ENCODE measurements at places on chromosomes 6 and 20. TPM values are rescaled to one million over a fixed set of nuclear protein-coding genes. Genes with fewer than 3 reads are reported as not detected.

- no peak for DNase-seq
- no peak overlapping the region for H3K4me3 ChIP-seq
- H3K4me1 ChIP-seq, result no peaks in the 10 kb centered on the region
- no peaks in the 10 kb centered on the region for H3K27me3 ChIP-seq
- no peak overlapping the region for H3K27ac ChIP-seq
- no peaks in the 10 kb centered on the region for H3K36me3 ChIP-seq
Measured at GRCh38 chr20:9206486-9206885, 137.6 kb downstream of the PLCB4 start.

DNA sequence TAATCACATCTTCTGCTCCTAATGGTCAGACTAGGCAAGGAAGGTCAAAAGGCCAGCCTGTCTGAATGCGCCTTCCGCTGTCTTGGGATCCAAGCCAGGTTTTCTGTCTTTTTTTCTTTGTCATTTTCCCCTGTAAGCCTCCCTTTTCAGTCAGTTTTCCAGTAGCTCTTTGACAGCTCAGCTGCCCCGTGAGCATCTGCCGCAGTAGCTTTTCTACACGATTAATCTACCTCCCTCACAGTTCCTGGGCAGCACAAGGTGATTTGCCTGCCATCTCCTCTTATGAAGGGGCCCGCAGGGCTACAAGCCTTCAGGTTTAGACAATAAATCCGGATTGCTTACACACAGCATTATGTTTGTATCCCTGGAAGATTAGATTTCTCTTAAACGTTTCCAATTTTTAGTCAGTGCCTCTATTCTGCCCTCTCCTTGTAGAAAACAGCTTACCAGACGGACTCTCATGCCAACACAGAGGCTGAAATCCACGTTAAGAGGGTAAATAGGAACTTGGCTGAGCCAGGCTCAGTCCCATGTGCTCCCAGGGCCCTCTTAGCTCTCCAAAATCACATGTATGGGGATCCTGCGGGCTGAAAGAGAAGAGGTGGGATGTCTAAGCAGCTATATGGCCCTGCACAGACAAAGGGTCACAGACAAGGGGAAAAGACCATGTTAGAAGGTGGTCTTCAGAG is 77.2 kb downstream of the LY86 start:
- H3K27ac ChIP-seq, result no peak overlapping the region
- H3K4me3 ChIP-seq, result no peak overlapping the region
- DNase-seq, result no peak
- peaks cover 2% of the 10 kb centered on the region for H3K27me3 ChIP-seq
- peaks cover 7% of the 10 kb centered on the region for H3K4me1 ChIP-seq

DNA sequence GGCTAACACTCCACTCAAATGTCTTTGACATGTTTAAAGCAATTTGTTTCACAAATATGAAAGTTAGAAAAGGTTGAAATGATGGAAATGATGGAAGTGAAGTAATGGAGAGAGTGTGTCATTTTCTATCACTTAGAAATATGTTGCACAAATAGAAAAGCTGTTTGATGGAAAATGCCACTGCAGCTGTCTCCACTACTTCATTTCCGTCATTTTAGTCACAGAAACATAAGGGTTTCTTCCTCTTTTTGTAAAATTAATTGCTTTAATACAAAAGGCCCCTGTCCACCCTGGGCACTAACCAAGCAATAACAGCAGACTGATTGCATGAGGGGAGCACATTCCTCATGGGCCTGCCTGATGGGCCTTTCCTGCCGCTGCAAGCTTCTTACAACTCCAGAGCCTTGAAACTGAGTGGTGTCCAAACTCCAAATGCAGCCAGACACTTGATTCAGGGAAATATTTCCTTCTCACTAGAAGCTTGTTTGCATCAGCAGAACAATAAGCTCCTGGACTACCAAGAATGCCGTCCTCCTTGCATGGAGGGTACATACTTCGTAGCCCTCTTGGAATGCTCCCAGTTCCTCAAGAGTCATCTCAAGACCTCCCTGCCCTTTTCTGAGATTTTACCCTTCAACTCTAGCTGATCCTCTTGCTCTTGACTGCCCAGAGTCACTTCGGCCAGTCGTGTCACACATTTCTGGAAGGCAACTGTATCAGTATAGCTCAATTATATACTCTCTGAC is 36.1 kb downstream of the F13A1 start:
- H3K27me3 ChIP-seq, result peaks cover 1% of the 10 kb centered on the region
- no peaks in the 10 kb centered on the region for H3K4me1 ChIP-seq
- no peak overlapping the region for H3K27ac ChIP-seq
- H3K4me3 ChIP-seq, result no peak overlapping the region
- H3K36me3 ChIP-seq, result no peaks in the 10 kb centered on the region

DNA sequence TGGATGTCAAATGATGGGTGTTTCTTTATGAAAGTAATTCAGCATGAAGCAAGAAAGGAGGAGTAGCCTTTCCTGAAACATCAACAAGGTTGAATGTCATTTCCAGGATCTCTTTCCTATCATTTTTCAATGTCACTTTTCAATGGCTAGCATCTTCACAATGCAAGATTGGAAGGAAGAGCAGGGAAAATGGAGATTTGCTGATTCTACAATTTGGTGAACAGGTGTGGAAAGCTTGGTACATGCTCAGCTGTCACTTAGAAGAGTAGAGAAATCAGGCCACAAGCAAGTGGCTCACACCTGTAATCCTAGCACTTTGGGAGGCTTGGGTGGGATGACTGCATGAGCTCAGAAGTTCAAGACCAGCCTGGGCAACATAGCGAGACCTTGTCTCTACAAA is 112.7 kb upstream of the FERMT1 start:
- no peak overlapping the region for H3K27ac ChIP-seq
- no peaks in the 10 kb centered on the region for H3K36me3 ChIP-seq
- H3K27me3 ChIP-seq, result no peaks in the 10 kb centered on the region
- no peaks in the 10 kb centered on the region for H3K4me1 ChIP-seq
- no peak overlapping the region for H3K4me3 ChIP-seq
- DNase-seq, result no peak

DNA sequence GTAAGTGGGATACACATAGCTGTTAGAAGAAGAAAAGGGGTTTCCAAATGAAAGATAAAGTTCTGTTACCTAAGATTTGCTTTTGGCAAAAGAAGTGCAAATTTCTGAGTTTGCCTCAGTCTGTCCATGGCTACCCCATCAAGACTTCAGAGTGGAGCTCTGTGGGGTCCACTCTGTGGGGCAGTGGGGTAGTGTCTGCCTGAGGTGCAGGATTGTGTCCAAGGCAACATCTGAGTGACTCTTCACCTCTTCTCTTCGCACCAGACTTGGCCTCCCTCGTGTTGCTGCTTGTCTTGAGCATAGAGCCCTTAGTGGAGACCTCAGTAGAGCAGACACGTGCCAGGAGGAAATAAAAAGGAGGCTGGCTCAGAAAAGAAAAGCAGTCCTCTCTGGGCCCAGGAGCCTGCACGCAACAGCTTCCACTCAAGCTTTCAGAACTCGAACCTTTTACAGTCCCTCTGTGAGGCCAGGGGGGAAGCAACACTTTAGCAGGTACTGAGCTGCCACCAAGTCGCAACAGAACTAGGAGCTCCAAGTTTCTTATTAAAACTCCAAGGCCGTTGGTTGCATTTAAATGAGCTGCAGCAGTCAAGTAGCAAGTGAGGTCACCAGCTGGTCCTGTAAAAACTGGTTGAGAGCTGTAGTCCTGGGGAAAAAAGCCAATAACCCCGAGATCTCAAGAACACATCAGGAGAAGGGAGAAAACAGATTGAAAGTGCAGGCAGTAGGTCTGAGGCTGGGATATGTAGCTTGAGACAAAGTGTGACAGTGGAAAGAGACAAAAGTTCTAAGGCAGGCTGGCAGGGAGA is 413.5 kb downstream of the CDC5L start:
- no peak for DNase-seq
- H3K36me3 ChIP-seq, result no peaks in the 10 kb centered on the region
- no peaks in the 10 kb centered on the region for H3K4me1 ChIP-seq
- H3K27ac ChIP-seq, result no peak overlapping the region
- no peaks in the 10 kb centered on the region for H3K27me3 ChIP-seq

DNA sequence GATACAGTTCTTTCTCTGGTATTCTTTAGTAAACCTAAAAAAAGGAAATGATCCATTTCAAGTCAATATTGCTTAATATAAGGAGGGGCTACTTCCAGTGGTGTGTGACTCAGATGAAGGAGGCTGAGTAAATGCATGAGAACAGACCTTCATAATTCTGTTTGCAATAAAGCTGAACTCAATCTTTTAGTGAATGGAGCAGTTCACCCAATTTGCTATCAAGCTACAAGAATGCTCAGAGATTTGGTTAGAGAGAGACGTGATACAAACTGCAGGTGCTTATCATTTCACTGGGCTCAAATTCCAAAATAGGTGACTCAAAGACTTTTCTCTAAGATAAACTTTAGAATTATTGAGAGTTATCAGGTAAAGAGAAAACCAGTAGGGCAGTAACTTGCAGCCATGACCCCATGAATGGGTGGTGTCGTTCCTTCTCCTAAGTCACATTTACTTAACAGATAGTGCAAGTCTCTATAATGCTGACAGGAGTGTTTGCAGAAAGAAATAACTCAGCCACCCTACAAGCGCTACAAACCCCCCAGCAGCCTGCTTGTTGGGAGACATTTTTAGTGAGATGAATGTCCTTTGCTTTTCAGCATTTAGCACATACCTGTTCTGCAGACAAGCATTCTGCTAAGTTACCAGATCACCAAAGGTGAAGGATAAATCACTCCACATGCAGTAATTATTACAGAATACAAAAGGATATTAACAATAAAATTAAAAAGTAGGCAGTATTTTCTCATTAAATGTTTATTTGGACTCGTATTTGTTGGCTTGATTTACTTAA is 16.4 kb upstream of the BLOC1S5 start:
- peaks cover 53% of the 10 kb centered on the region for H3K36me3 ChIP-seq
- H3K27me3 ChIP-seq, result no peaks in the 10 kb centered on the region
- DNase-seq, result no peak
- peaks cover 23% of the 10 kb centered on the region for H3K4me1 ChIP-seq

DNA sequence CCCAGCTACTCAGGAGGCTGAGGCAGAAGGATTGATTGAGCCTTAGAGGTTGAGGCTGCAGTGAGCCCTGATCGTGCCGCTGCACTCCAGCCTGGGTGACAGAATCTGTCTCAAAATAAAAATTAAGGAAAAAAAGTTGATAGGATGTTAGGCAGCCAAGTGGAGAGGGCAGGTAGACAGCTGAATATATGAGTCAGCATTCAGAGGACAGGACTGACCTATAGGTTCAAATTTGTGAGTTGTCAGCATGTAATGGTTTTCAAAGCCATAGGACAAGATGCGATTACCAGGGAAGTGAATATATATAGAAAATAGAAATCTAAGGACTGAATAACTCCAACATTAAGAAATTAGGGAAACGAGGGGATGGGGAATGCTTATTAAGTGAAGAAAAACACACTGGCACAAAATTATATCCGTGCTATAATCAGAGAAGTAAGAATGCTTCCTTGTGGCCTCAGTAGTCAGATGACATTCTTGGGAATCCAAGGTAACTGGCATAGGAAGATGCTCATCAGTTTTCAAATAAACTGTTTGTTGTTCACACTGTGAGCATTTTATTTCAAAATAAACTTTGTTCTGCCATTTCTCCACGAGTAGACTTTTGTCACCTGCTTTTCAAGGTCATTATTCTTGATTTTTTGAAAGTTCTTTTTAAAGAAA is 64.0 kb upstream of the VSTM2L start:
- no peaks in the 10 kb centered on the region for H3K27me3 ChIP-seq
- H3K36me3 ChIP-seq, result peaks cover 15% of the 10 kb centered on the region
- peaks cover 6% of the 10 kb centered on the region for H3K4me1 ChIP-seq
- no peak overlapping the region for H3K4me3 ChIP-seq
- no peak overlapping the region for H3K27ac ChIP-seq

DNA sequence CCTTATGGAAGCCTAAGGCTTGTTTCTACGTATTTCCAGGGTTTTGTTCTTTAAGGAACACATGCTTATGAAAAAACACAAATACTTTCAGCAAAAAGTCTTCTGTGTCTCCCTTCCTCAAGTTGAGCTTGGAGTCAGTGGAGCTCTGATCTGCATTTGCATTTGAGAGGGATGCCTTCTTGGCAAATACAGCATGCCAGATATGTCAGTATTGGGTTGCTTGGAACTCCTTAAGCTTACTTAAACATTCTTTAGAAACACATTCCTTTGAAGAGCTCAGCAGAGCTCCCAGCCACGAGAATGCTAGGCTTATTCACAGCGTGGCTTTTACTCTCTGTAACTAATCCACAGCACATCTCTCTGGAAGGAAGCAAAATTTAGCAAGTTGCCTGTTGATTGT is 68.3 kb downstream of the ANKRD6 start:
- no peaks in the 10 kb centered on the region for H3K4me1 ChIP-seq
- no peak overlapping the region for H3K27ac ChIP-seq
- no peak overlapping the region for H3K4me3 ChIP-seq
- DNase-seq, result no peak

EIF2S2 gene
- total RNA-seq, result 161 TPM

PRDM1 gene
- total RNA-seq, result 24.6 TPM

MRPS10 gene
- total RNA-seq, result 38.9 TPM

IBTK gene
- total RNA-seq, result 26.8 TPM

GABRR1 gene
- total RNA-seq, result not detected
